Neuronal stem cell (in vitro differentiated cells): ENCODE measurements at places on chromosomes 2 and 18.

GRCh38 chr18:79954791-79955190 is 3.3 kb upstream of the SLC66A2 start:
- DNase-seq, result no peak

GRCh38 chr2:131036696-131037397 is 56.4 kb downstream of the FAM168B start:
- DNase-seq, result no peak

GRCh38 chr2:27655155-27655951 is 8.1 kb downstream of the SUPT7L start:
- DNase-seq, result no peak

GRCh38 chr18:34794348-34794747 is 84.2 kb downstream of the DTNA start:
- DNase-seq, result peak; percentile 33

DNA sequence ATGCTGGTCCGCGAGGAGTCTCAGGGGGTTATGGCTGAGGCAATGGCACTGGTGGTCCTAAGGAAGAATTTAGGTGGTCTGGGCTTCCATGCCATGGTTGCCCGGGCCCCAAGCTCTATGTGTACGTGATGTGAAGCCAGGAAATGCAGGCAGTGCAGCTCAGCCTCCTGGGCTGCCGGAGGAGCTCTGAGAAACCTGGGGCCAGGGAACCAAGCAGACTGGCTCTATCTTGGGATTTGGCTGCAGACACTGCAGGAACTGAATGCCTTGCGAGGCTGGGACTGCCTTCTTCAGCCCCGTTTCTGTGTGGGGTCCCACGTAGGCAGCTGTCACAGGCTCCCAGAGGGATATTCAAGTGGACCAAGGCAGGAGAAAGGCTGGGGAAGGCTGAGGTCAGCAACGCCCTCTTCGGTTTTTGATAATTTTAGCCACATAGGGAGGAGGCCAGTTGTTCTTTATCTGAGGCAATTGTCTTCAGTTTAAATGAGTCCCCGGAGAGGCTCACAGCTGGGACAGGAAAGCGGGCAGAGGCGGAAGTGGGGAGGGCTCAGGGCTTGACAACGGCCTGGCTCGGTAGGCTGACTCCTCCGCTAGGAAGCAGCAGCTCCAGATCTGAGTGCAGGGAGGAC is 77.7 kb downstream of the RHOB start:
- no peak for DNase-seq

- no peak for DNase-seq
Measured at GRCh38 chr2:138572318-138572717, 70.7 kb downstream of the SPOPL start.

- DNase-seq, result no peak
Measured at GRCh38 chr2:109213646-109214433, 84.8 kb downstream of the SH3RF3 start.

- DNase-seq, result peak; percentile 43
Measured at GRCh38 chr2:211744379-211744778, 794.2 kb downstream of the ERBB4 start.

- peak; percentile 57 for DNase-seq
Measured at GRCh38 chr2:88880441-88880953, 189.0 kb downstream of the RPIA start.

DNA sequence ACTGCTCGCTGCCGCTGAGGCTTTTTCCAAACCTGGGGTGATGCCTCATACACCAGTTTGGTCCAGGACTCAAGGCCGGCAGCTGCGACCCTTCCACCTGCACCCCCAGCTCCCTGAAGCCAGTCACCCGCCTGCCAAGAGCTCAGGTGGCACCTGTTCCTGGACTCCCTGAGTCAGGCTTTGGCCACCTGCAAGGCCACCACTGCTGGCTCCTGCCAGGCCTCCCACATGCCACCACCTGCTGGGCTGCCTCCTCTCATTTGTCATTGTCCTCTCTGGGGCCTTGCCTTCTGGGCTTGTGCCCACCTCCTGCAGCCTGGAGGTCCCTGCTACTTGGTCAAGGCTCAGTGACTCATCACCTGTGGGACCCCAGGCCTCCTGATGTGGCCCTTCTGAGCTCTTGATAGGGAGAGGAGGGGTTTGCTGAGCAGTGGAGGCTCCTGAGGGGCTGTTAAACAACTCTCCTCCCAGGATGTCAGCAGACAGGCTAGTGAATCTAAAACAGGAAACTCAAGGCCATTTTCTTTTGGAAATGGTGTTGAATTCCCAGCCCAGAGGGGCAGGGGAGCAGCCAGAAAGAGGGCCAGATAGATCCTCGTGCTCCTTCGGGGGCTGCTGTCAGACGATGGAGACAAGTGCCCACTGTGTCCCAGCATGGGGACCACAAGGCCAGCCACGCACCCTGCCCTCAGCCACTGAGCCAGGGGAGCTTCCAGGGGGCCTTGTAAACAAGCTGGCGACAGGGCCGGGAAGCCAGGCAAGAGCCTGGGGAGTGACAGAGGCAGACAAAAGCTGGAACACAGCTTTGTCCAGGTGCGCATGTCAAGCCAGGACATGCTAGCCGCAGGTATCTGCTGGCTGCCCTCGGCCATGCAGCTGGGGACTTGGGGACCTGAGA is 416.8 kb downstream of the LRATD1 start:
- no peak for DNase-seq

DNA sequence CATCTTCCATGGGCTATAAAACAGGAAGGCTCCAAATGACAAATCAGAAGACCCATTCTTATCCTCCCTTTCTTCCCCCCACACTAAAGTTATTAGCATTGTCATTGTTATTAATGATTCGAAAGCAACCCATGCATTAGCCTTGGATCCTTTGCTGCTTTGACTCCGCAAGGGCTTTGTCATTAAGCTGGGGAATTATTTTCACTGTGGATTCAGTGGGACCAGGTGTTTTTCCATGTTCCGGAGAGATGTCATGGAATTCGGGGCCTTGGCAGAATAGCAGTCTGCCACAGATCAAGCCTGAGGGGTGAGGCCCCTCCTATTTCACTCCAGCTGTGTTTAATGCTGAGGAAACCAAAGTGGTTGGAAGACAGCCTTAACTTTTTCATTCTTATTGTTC is 357.1 kb downstream of the EN1 start:
- DNase-seq, result no peak

DNA sequence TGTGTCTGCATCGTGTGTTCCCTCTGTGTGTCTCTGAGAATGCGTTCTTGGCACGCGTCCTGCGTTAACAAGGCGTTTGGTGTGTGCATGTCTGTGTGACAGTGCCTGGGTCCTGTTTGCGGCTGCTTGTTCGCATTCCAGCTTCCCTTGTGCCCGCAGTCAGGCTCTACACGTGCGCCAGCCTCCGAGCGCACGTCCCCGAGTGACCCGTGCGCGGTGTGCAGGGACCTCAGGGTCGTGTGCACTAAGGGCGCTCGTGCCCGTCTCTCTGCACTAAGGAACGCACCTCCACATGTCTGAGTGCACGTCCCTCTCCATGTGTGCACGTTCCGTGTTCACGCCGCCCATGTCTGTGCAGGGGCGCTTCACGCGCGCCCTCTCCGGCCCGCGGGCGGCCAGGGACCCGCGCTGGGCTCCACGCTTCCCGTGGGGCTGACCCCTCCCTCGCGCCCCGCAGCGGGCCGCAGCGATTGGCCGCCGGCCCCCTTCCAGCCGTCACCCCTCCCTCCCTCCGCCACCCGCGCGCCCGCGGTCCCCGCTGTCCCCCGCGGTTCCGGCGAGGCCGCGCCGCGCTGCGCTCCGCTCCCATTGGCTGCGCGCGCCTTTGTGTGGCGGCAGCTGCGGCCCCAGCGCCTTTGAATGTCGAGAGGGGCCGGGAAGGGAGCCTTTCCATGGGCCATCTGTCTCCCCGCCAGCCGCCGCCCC is 229.4 kb downstream of the HAUS1 start:
- peak; percentile 54 for DNase-seq

GRCh38 chr2:143617803-143618415 is 488.7 kb downstream of the ARHGAP15 start:
- DNase-seq, result no peak

- no peak for DNase-seq
Measured at GRCh38 chr2:32237996-32238395, 26.7 kb downstream of the NLRC4 start.

GRCh38 chr2:171478345-171478744 is 43.9 kb upstream of the CYBRD1 start:
- no peak for DNase-seq

- DNase-seq, result no peak
Measured at GRCh38 chr18:48780913-48781162, 169.9 kb downstream of the SMAD7 start.

GRCh38 chr18:31162825-31163435 is at the start of gene DSC1:
Gene DSC1, minus strand, starts transcription at chr18:31162856. Its CDS starts 262 bp downstream, at chr18:31162594.
- no peak for DNase-seq

- no peak for DNase-seq
Measured at GRCh38 chr2:112682101-112682500, 36.4 kb downstream of the SLC20A1 start.

GRCh38 chr2:139905624-139906023 is 1125.4 kb upstream of the NXPH2 start:
- DNase-seq, result no peak

DNA sequence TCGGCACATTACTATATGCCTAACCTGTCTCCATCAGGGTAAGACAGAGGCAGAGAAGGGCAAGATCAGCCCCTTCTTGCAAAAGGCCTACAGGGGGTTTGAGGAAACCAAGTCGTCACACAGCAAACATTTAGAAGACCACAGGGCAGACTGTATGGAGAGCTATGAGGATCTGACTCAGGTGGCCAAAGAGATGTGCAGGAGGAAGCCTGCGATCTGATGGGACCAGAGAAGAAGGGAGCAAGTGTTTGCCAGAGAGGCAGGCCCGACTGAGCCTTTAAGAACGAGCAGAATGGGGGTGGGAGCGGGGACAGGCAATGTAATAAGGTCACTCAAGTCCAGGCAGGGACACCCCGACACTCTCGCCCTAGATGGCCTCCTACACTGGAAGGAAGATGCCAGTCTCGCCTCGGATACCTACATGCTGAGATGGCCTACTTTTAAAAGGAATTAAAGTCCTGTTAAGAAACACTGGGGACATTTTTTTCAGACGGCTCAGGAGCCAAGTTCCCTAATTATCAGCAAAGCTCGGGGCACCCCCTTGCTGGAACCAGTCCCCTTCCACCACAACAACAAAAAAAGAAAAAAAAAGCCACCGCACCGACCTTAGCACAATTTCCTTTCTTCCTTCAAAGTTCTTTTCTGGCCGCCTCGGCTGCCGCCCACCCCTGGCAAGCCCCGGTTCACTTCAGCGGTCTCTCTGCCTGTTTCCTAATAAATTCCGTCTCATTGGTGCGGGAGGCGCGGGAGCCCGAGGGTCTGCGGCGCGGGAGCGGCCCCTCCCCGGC is 1.5 kb downstream of the SFXN5 start:
- DNase-seq, result no peak

GRCh38 chr2:30362468-30363081 is 84.5 kb upstream of the LCLAT1 start:
- no peak for DNase-seq

DNA sequence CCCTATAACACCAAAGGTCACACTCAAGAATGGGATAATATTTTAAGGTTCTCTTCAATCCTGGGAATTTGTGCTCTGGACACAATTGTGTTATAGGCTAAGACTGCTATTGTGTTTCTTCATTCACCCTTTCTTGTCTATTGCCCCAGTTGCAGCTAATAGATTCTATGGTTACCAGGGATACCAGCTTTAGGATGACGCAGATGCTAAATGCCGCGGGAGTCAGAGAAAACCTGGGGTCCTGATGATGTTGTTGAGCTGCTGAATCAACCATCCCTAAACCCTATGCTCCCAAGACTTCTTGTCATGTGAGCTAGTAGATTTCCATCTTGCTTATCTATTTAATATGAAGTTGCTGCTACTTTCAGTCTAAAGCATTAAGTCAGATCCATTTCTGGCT is 5.4 kb downstream of the CRYGD start:
- no peak for DNase-seq

- DNase-seq, result no peak
Measured at GRCh38 chr2:27621524-27621923, 7.3 kb downstream of the CCDC121 start.

DNA sequence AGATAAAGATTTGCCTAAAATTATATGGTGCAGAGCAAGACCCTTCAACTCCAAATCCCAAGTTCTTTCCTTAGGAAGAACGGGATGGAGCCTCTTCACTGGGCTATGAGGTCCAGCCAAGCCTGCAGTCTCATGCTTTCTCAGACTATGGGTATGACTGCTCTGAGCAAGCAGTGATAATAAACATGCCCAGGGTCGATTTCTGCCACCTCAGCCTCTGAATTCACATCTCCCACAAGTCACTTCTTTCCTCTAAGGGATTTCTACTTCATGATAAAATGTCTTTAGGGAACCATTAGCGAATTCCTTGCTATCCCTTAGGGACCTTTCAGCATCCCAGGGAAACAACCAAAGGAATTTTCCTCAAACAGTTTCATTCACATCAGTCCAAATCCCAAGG is 94.8 kb downstream of the GFPT1 start:
- no peak for DNase-seq

DNA sequence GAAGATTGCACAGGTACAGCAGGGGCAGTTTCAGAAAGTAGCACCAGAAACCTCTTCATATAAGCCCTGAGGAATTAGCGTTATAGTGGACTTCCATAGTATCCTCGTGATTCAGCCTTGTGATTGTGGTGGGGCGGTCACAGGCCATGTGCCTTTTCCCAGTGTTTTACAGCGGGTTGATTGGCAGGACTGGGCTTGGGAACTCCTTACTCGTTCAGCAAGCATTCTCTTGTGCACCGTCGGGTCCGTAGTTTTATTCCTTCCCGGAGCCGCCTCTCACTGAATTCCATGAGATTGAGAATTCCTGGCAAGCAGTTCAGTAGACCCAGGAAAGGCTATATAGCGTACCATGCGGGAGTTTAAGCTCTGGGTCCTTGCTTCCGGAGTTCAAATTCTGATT is 5.2 kb downstream of the COPS8 start:
- no peak for DNase-seq

DNA sequence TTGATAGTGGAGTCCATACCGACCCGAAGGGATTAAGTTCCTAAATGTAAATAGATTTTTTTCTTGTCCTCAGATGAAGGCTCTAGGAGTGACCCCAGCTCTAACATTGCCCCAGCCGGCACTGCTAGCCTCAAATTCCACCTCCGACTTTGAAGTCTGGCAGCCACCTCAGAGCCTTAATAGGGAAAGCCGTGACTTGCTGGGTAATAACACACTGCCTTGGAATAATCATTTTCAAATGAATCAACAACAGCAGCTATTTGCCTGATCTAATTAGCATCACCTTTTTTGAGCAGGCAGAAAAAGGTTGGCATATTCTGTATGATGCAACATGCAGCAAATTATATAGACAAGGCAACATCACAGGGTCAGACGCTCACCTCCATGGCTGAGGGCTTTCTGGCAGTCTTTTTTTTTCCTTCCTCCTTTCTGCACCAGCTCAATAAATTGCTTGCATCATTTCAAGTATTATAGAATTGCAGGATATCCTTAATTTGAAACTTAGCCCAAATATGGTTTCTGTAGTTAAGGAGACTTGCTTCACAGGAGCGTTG is 276.5 kb upstream of the ATP5MC3 start:
- DNase-seq, result no peak

GRCh38 chr2:28622101-28622499 is 126.2 kb downstream of the PLB1 start:
- no peak for DNase-seq
